Activated CD4-positive, alpha-beta T cell treated with anti-CD3 and anti-CD28 coated beads, Interleukin-2, amount 10 ng/mL, durations not matched to agents 7 days and 5 days (primary cell): ENCODE measurements at places on chromosomes 11 and 22. TPM values are rescaled to one million over a fixed set of nuclear protein-coding genes. Genes with fewer than 3 reads are reported as not detected.

The AIFM3 gene
- 0.25 TPM for total RNA-seq

- DNase-seq: no peak
Observed at GRCh38 chr11:12673601-12673923, 659 bp upstream of the TEAD1 start.

- peak; percentile 16 for DNase-seq
Observed at GRCh38 chr11:124717786-124718651, 21.7 kb upstream of the NRGN start.

DNA sequence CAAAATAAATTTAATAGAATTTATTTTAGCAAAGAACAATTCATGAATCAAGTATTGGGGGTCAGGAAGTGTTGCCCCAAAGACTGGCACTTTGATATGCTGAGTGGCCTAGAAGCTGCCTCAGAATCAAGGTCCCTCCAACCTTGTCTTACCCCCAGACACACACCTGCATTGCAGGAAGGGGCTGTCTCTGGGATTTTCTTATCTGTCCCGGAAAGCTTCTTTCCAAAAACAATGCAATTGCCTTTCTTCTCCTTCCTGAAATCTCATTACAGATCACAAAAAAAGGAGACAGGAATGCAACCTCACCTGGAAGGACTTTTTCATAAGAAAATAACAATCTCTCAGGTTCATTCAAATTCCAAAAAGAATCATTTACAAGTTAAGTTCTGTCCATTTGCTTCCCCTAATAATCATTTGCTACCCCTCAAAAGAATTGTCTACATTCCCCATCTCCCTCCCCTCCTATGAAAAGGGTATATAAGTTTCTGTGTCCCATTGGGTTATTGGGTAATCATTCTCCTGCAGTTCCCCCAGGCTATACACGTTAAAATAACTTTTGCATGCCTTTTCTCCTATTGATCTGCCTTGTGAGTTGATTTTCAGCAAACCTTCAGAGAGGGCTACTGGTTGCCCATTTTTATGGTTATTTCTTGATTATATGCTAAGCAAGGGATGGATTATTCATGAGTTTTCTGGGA is 21.3 kb downstream of the OR10A6 start:
- DNase-seq: no peak

DNA sequence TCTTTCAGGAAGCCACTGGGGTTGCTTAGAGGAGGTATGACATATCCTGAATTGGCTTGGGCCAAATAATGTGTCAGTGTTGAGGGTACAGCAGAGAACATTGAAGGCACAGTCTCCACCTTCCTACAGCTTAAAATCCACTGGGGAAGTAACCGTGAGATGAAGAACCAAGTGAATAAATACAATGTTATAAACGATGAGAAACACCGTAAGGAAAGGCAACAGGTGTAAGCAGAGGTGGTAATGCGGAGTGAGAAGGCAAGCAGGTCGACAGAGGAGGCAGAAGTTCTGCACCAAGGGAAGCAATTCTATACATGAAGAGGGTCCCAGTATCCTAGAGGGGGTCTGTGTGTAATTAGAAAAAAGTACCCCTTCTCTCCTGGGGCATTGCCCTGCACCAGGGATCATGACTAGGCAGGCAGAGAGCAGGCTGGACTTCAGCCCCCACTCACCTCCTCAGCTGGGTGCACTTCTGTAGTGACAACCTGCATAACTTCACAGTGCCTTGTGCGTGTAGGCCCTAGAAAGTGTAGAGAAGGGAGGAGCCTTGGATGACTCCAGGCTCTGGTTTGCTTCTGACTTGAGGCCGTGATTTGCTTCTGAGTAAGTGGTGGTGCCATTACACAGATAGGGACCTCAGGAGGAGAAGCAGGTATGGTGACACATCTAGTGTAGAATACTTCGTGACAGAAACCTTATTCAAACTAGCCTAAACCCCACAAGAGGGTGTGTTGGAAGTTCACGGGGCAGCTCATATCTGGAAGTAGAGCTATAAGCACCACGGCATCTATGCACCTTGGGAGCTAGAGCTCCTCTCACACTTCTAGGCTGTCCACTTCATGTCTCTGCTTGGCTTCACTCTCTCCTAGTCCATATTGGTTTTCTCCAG is 4.9 kb downstream of the MYOD1 start:
- no peak for DNase-seq
